Activated CD8-positive, alpha-beta memory T cell treated with anti-CD3 and anti-CD28 coated beads for 24 hours (primary cell): ENCODE measurements at places on chromosomes 2 and 18.
A peak's percentile ranks its signal among the peaks of the same experiment; 100 is the strongest.

GRCh38 chr2:228681426-228681825 is 499.9 kb upstream of the SPHKAP start:
- DNase-seq: no peak

- DNase-seq: peak; percentile 72
These were observed 199.4 kb downstream of the ZEB2 start for GRCh38 chr2:144320491-144320890.

DNA sequence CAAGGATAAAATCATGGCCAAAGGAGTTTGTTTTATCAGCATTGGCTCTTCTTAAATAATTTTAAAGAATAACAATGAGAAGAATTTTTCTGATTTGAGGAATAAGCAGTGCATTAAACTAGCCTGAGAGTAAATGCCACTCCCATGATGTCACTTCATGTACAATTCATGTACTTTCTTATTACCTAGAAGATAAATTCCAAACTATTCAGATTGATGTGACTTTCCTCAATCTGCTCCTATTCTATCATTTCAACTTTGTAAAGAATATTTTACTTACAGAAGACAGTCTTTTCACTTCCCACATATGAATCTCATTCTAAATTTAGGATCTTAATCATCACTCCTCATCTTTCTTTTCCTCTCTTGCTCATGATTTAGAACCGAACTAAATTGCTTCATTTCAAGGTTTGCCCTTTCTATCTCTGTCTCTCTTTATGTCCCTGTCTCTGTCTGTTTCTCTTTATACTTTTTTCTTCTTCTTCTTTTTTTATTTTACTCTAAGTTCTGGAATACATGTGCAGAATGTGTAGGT is 1142.0 kb upstream of the PIK3C3 start:
- no peak for DNase-seq

DNA sequence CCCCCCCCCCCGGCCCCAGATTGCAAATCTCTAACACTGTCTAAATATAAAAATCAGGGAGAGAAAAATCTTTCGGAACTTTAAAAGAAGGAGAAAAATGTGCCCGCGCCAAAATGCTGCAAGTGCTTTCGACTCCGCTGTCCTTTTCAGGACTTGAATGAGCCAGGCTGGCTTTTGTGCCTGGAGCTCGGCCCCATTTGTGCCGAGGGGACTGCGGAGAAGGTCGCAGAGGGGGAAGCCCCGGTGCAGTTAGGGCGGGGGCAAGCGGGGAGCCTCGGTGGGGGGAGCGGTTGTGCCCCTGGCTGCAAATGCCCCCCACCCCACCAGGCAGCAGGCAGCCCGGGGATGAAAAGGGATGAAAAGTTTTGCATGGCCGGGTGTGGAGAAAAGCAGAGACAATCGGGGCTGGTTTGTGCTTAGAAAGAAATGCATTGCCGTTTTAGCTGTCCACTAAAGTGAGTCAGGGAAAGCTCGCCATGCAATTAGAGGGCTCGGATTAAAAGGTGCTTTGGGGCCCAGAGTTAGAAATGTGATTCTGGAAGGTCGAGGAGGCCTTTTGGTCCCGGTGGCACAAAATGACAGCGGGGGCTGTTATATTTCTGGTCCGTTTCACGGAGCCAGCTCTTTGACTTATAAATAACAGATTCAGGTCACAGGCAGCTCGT is 1.6 kb downstream of the INHBB start:
- DNase-seq: no peak

DNA sequence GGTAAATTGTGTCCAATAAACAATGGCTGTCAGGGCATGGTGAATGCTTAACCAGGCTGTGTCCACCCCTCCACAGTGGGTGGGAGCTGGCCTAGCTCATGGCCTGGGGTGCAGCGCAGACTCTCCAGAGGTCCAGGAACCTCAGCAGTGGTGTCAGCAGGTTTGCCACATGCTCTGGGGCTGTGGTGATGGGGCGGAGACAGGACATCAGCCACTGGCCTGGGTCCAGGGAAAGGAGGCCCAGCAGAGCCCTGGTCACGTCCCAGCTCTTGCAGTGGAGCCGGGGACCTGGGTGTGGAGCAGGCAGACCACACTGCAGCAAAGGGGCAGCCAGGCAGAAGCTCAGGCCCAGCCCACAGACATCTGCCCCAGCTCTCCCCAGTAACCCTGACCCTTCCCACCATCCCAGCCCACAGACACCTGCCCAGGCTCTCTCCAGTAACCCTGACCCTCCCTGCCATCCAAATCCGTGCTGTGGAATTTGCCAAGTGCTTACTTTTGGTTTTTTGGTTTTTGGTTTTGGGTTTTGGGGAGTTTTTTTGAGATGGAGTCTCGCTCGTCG is 13.8 kb upstream of the KIF1A start:
- DNase-seq: no peak

- no peak for DNase-seq
These were observed 17.8 kb downstream of the TRAK2 start for GRCh38 chr2:201433394-201433995.

GRCh38 chr18:56580026-56580425 is 58.4 kb downstream of the TXNL1 start:
- DNase-seq: no peak

DNA sequence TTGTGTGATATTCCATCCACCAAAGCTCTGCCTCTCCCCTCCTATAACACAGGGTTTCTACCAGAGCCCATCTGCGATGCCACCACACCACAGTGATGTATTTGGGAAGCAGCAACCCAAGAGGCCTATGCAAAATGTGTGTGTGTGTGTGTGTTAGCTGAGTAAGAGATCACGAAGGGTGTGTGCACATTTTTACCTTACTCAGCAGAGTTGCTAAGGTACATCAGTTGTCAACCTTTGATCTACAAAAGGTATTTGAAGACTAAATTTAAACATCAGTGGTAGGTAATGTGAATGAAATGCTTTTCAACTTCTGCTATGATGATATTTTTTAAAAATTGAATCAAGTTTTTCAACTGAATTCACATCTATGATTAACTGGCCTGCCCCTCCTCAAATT is 227.6 kb downstream of the FBXO15 start:
- DNase-seq: no peak

DNA sequence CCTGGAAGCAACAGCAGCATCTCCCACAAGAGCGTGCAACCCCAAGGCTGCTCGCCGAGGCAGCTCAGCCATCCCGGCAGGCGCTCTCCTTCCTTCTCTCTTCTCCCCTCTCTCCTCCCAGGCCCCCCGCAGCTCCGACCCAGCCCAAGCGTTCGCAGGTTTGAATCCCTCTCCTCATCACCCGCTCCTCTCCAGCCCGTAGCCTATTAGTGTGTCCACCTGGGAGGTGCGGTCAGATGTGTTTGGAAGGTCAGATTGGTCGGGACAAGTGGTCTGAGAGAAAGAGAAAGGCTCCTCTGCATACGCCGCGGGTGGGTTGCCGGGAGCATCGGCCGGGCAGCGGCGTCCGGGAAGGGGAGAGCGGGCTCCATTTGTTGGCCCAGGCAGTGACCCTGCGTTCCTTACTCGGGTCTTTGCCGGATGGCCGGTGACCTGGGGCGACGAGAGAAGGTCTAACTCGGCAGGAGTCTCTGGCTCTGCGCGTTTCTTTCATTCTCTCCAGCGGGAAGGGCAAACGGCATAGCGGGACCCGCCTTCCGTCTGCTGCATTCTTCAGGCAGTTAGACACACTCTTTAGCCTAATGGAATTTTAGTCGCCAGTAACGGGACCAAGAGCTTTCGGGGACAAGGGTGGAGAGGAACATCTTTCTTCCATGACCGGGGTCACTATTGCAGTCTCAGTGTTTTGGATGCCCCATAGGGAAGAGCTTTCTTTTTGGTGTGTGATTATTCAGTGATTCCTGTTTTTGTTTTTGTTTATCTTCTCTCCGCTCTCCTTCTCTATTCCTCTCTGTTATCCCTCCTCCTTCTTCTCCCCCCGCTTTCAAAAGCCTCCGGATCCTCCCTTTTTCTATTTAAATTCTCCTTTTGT is 1.1 kb upstream of the TMEFF2 start:
- DNase-seq: peak; percentile 59

DNA sequence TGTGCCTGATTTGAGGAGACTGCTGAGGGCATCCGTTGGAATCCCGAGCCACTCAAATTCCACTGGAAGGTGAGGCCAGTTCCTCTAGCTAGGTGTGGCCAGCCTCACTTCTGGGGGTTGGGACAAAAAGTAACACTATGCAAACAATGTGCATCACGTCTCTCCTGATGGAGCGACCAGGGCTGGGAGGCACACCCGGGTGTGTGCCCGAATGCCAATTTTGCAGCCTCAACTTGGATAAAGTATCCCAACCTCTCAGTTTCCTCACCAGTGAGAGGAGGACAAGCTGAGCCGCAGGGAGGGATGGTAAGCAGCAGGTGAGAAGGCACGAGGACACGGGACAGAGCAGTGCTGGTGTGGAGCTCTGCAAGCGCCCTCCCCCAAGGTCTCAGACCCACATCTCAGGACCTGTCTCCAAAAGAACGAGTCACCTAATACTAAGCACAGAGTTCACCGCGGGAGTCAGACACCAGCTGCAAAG is 218.3 kb downstream of the HAUS1 start:
- no peak for DNase-seq

DNA sequence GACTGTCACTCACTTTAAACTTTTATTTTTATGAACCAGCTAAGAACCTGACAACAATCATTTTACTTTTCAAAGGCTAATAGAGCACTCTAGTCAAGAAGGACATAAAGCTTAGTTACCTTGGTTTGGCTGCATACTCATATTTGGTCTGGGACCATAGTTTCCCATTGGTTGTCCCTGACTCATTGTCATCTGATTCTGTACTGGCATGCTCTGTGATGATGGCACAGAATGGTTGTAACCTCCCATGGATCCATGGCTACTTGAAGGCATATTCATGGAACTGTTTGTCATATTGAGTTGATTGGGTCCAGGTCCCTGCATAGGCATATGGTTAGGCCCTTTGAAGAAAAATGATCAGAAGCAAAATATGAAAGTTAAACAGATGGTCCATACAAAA is 37.9 kb downstream of the SS18 start:
- DNase-seq: no peak

GRCh38 chr2:38080346-38080745 is 4.4 kb upstream of the CYP1B1 start:
- DNase-seq: no peak

GRCh38 chr2:47129191-47129706 is 25.9 kb downstream of the STPG4 start:
- no peak for DNase-seq

- no peak for DNase-seq
These were observed 187.9 kb downstream of the TCF4 start for GRCh38 chr18:55400081-55400480.

DNA sequence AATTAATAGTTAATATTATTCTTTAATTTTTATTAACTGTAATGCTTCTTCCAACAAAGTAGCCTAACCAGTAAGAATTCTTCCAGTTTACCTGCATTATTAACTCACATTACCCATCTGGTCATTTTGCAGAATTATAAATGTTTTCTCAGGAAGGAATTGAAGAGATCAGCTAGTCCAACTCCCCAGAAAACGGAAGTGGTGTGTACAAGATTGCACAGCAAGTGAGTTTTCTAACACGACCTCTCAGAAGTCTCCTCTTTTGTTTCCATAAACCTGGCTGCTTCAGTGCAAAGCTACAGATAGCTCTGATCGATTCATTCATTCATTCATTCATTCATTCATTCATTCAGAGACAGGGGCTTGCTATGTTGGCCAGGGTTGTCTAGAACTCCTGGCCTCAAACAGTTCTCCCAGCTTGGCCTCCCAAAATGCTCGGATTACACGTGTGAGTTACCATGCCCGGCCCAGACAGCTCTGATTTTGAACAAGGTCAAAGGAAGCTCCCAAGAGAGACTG is 128.8 kb upstream of the REV1 start:
- DNase-seq: no peak

GRCh38 chr2:189648846-189649509 is 12.3 kb upstream of the ASNSD1 start:
- DNase-seq: no peak

GRCh38 chr2:134988994-134989605 is 58.1 kb downstream of the MAP3K19 start:
- no peak for DNase-seq

GRCh38 chr2:233098618-233099017 is 38.5 kb downstream of the INPP5D start:
- no peak for DNase-seq

- DNase-seq: no peak
These were observed 3.8 kb downstream of the MEMO1 start for GRCh38 chr2:32007121-32007391.

DNA sequence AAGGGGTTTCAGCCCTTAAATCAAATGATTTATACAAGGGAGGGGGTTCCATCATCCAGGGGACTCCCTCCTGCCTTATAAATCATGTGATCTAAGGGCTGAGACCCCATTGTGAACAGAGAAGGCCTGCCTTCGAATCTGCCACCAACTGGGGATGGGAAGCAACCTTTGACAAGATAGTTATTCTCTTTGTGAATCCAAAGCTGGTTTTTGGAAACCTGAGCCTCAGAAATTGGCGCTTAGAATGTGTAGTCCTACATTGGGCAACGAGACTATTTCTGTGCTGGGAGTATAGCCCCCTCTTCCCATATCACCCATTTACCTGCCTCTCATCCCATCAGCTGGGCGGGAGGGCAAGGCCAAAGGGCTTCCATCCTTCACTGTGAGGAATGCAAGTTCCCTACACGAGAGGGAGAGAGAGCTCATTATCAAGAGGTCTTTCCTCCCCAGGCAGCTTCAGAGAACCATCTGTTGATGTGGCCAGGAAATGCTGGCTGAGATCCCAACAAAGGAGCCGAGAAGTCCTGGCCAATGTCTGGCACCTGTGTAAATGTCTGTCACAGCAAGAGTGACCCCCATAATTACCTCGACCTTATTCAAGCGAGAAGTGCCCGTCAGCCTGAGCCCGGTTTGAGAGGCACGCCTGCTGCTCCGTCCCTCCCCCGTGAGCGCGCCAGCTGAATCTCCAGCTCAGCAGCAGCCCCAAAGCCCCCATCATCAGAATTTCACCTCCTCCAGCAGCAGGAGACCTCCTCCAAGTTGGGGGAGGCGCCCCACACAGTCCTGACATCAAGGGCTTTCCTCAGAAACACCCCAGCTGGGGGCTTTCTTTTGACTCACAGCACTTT is 48.4 kb upstream of the APCDD1 start:
- DNase-seq: no peak

DNA sequence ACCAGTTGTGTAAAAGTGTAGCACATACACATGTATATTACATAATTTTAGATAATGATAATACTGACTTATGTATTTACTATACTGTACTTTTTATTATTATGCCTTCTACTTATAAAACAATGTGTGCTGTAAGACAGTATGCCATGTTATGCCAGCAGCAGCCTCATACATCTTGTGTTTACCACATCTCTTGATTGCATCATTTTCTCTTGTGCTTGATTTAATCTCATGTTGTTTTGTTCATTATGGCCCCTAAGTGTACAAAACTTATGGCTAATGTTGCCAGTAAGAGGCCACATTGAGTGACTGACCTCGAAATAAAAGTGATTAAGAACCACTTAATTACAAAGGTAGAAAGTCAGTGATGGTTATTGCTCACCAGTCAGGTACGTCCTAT is 128.0 kb upstream of the SP5 start:
- no peak for DNase-seq

DNA sequence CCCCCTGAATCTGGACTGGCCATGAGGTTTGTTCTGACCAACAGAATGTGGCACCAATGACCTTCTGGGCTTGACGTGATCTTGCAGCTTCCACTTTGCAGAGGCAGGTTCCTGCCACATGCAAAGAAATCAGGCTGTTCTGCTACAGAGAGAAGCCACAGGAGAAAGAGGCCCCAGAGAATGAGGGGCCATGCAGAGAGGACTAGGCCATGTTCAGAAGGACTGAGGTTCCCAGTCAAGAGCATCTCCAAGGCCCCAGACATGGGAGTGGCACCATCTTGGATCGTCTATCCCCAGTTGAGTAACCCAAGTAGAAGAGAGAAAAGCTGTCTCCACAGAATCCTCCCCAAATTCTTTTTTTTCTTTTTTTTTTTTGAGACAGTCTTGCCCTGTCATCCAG is 131.1 kb downstream of the ZBTB7C start:
- no peak for DNase-seq
